ENCODE measurements at places on chromosomes 7 and 10. TPM values are rescaled to one million over a fixed set of nuclear protein-coding genes. Genes with fewer than 3 reads are reported as not detected.

GRCh38 chr10:9305018-9305655, 1250.6 kb downstream of the GATA3 start:
- H3K27ac ChIP-seq, result no peak overlapping the region
- no peak overlapping the region for H3K4me3 ChIP-seq
- no peaks in the 10 kb centered on the region for H3K36me3 ChIP-seq
- peaks cover 3% of the 10 kb centered on the region for H3K27me3 ChIP-seq

DNA sequence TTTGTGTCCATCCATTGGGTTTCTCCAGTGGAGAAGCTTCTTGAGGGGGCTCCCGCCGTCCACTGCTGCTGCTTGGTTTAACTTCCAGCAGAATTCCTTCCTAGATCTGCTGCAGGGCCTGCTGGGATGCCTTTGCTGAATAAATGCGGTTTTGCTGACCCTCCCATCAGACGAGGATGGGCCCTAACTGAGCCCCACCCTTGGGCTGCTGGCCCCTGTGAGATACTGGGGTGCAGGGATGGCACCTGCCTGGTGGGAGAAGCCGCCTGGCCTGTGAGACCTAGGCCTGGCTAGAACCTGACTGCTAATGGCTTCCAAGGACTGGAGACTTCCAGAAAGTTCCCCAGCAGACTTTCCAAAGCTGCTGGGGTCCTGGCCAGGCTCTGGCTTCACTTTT, 43.8 kb downstream of the ZNF467 start:
- no peaks in the 10 kb centered on the region for H3K4me1 ChIP-seq
- H3K27me3 ChIP-seq, result no peaks in the 10 kb centered on the region
- H3K36me3 ChIP-seq, result no peaks in the 10 kb centered on the region
- no peak overlapping the region for H3K27ac ChIP-seq

DNA sequence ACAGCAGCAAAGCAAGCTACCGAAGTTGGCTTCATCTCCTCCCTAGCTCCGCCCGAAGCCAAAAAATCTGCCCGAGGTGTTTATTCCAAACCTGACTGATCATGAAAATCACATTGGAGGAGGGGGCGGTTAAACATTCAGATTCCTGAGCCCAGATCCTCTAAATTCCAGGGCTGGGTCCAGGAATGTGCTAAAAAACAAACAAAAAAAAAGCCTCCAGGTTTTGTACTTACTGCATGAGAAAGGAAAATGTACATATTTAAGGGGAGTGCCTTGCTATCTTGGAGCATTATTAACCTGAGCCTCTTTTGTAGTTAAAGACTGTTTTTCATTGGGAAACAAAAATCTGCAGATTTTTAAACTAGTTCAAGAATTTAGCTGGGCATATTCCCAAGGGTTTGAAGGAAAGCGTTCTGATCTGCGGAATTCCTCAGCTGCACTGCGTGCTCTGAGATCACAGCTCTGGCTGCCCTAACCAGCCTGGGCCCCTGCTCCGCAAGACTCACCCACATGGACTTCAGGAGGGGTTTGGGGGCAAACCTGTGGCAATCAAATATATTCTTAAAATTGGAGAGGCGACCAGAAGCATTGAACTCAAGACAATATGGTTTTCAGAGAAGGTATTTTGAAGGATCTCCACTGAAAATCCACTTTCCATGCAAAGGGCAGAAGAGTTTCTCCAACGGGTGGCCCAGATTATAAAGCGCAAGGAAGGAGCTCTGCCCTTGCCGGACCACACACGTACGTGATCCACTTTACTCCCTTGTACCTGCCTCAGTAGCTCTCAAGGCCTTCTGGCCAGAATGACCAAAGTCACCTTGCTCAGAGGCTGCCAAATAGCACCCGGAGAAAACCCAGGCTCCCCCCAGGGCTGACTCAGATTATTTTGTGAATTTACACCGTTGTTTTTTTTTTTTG, 10.0 kb upstream of the TNS3 start:
- no peak overlapping the region for H3K27ac ChIP-seq
- no peak for DNase-seq
- H3K36me3 ChIP-seq, result no peaks in the 10 kb centered on the region
- H3K4me1 ChIP-seq, result no peaks in the 10 kb centered on the region

GRCh38 chr10:93475871-93476270, 6.3 kb downstream of the MYOF start:
- H3K27me3 ChIP-seq, result no peaks in the 10 kb centered on the region
- no peak overlapping the region for H3K4me3 ChIP-seq
- no peaks in the 10 kb centered on the region for H3K4me1 ChIP-seq
- no peak overlapping the region for H3K27ac ChIP-seq

DNA sequence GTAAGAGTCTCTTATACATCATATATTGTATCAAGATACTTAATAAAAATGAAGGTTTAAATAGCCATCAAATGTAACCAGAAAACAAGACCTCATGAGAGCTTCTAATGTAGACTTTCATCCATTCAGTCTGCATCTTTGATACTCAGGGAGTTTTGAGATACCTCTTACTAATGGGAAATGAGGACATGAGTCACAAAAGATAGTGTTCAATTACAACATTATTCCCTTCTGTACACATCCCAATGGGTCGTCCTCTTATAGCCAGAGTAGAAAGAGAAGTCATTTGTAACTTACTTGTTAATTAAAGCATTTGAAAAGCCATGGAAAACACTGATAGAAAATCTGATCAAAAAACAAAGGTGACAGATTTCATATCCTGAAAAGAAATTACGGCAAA, 19.4 kb downstream of the SHTN1 start:
- no peak overlapping the region for H3K4me3 ChIP-seq
- H3K4me1 ChIP-seq, result no peaks in the 10 kb centered on the region
- no peak for DNase-seq
- H3K27me3 ChIP-seq, result no peaks in the 10 kb centered on the region

DNA sequence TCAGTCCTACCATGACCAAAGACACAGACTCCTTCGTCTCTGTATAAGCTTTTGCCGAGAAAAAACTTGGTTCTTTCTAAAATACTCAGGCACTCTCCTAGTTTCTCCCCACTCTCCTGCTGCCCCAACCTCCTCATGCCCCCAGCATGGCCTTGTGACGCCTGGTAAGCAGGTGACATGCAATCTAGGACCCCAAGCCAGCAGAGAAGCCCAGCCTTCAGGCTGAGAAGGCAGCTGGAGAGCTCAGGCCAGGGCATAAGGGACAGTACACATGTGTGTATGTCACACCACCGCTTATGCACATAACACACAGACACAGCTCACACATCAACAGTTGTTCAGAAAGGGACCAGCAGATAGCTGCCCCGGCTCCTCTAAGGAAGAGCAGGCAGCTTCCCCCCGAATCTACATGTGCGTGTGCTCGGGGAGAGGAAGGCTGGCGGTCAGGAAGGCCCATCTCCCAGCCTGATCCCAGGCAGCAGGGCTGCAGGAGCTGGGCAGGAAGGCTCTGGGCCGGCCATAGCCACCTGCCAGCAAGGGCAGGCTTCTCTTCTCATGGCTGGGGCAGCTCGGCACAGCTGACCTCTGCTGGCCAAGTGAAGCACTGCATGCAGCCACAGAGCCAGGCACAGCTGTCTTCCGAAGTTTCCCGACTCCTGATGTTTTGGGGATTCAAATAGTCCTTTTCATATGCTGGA, 8.5 kb downstream of the DDX56 start:
- peak overlapping the region; percentile 19 for H3K27ac ChIP-seq
- peak; percentile 62 for DNase-seq
- peaks cover 4% of the 10 kb centered on the region for H3K4me1 ChIP-seq
- H3K36me3 ChIP-seq, result peaks cover 50% of the 10 kb centered on the region

GRCh38 chr10:30819341-30820181, 190.0 kb upstream of the LYZL2 start:
- no peak overlapping the region for H3K4me3 ChIP-seq
- H3K27me3 ChIP-seq, result no peaks in the 10 kb centered on the region
- H3K4me1 ChIP-seq, result no peaks in the 10 kb centered on the region
- DNase-seq, result no peak

DNA sequence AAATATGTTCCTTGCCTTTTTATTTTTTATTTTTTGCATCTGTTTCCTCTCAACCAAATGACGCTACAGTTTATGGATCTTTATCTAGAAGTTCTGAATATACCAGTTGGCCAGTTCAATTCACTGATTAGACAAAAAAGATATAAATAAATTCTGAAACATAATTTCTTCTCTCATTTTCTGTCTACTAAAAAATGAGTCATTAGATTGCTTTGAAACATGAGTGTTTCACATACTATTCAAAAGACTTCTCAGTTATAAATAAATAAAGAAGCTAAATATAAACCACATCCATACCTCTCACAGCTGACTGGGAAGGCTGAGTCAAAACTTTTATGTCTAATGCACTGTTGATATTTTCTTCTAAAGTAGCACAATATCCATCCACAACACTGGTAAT, 97.6 kb upstream of the GPR22 start:
- no peaks in the 10 kb centered on the region for H3K36me3 ChIP-seq
- no peaks in the 10 kb centered on the region for H3K4me1 ChIP-seq
- no peaks in the 10 kb centered on the region for H3K27me3 ChIP-seq
- no peak for DNase-seq
- no peak overlapping the region for H3K27ac ChIP-seq
- H3K4me3 ChIP-seq, result no peak overlapping the region

DNA sequence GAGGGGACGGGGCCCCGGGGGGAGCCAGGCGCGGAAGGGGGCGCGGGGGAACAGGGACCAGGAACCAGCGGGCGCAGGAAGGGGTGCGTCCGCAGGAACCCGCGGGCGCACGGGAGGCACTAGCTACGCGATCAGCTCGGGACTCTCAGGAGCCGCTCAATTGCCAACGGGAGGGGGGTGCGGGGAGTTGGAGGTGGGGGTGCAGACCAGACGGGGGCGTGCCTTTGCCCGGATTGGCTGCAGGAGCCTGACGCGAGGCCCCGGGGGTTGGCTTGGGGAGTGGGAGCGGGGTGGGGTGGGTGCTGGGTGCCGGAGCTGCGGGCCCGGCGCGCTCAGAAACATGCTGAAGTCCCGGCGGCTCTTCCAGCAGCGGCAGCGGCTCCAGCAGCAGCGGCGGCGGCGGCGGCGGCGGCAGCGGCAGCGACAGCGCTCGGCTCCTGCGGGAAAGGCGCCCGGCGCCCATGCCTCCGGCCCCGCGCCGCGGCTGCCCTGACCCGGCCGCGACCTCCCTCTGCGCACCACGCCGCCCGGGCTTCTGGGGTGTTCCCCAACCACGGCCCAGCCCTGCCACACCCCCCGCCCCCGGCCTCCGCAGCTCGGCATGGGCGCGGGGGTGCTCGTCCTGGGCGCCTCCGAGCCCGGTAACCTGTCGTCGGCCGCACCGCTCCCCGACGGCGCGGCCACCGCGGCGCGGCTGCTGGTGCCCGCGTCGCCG, at the start of gene ADRB1:
Gene ADRB1, plus strand, starts transcription at position 335 of the 715 bp plus-strand sequence. Its CDS starts 267 bp downstream, at position 602.
- peaks cover 18% of the 10 kb centered on the region for H3K4me1 ChIP-seq
- H3K36me3 ChIP-seq, result peaks cover 3% of the 10 kb centered on the region

GRCh38 chr7:47254081-47254977, 327.6 kb downstream of the TNS3 start:
- peaks cover 3% of the 10 kb centered on the region for H3K4me1 ChIP-seq
- H3K36me3 ChIP-seq, result no peaks in the 10 kb centered on the region
- H3K27me3 ChIP-seq, result peaks cover 25% of the 10 kb centered on the region
- no peak overlapping the region for H3K27ac ChIP-seq

DNA sequence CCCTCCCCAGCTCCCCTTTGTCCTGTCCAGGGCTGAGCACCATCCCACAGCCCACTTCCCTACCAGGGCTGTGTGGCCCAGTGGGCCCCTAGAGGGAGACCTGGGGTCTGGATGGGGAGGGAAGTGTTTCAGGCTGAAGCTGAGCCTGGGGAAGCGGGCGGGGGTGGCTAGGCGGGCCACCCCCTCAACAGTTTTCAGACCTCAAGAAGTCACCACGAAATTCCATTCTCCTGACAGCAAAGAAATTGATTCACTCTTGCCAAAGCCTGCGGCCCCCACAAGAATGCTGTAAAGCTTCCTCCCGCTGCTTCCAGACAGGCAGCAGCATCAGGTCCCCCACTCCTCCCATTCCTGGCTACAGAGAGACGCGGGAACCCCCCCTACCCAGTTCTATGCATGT, 2.5 kb upstream of the LFNG start:
- no peak overlapping the region for H3K27ac ChIP-seq
- peaks cover 25% of the 10 kb centered on the region for H3K4me1 ChIP-seq
- H3K4me3 ChIP-seq, result no peak overlapping the region

- peak overlapping the region; percentile 100 for H3K27ac ChIP-seq
- peak overlapping the region; percentile 99 for H3K4me3 ChIP-seq
- peaks cover 65% of the 10 kb centered on the region for H3K36me3 ChIP-seq
- no peaks in the 10 kb centered on the region for H3K27me3 ChIP-seq
- peaks cover 38% of the 10 kb centered on the region for H3K4me1 ChIP-seq
These were observed 2.7 kb upstream of the KMT2E start for GRCh38 chr7:105011141-105011830.

- peaks cover 6% of the 10 kb centered on the region for H3K4me1 ChIP-seq
- no peak for DNase-seq
- H3K36me3 ChIP-seq, result peaks cover 46% of the 10 kb centered on the region
- no peak overlapping the region for H3K4me3 ChIP-seq
- no peak overlapping the region for H3K27ac ChIP-seq
These were observed 18.0 kb downstream of the CDCA7L start for GRCh38 chr7:21927693-21928092.

DNA sequence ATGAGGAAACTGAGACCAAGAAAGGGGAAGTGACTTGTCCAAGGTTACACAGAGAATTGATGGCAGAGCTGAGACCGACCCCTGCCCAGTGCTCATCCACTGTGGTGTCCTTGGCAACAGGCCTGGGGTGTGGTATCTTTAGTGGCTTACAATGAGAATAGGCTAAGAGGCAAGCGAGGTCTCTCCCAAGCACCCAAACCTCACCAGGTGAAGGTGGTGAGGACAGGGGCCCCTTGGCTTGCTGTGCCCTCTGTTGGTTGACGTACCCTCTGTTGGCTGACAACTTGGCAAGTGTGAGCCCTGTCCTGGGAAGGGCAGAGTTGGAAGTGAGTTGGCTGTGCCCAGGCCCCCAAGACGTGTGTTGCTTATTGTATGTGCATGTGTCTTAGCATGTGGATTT, 166.9 kb downstream of the GRK5 start:
- DNase-seq, result no peak
- no peaks in the 10 kb centered on the region for H3K36me3 ChIP-seq
- H3K4me1 ChIP-seq, result peaks cover 15% of the 10 kb centered on the region
- no peak overlapping the region for H3K27ac ChIP-seq

GRCh38 chr7:4883372-4884144, at the start of gene RADIL:
TSS of gene RADIL (minus strand) at chr7:4883716. CDS start at chr7:4878139, 5,577 bp downstream.
- H3K27ac ChIP-seq, result no peak within 1 kb of the TSS
- H3K27me3 ChIP-seq, result peaks cover 25% of the 10 kb centered on the region
- H3K36me3 ChIP-seq, result no peaks in the 10 kb centered on the region
- peak within 1 kb of the TSS; percentile 51 for H3K4me3 ChIP-seq

GRCh38 chr7:141324870-141325269, 226.3 kb upstream of the AGK start:
- H3K4me1 ChIP-seq, result no peaks in the 10 kb centered on the region
- peaks cover 2% of the 10 kb centered on the region for H3K27me3 ChIP-seq
- H3K36me3 ChIP-seq, result no peaks in the 10 kb centered on the region
- no peak overlapping the region for H3K4me3 ChIP-seq
- no peak overlapping the region for H3K27ac ChIP-seq
- no peak for DNase-seq

The PAX4 gene
- total RNA-seq, result not detected

The TPK1 gene
- total RNA-seq, result 11.8 TPM

The TMEM213 gene
- total RNA-seq, result not detected

The FBXO24 gene
- total RNA-seq, result 1.5 TPM

The SYT15B gene
- total RNA-seq, result 0.19 TPM

The OIT3 gene
- not detected for total RNA-seq

The OSBPL3 gene
- 77.5 TPM for total RNA-seq

The AMZ1 gene
- total RNA-seq, result 0.08 TPM

The PSPH gene
- total RNA-seq, result 11.2 TPM

The SEMA3A gene
- 1.4 TPM for total RNA-seq

The GTPBP10 gene
- total RNA-seq, result 30.1 TPM

The WAC gene
- total RNA-seq, result 145 TPM

The IKZF1 gene
- 379 TPM for total RNA-seq

The TDRD1 gene
- 0.10 TPM for total RNA-seq

The SLC16A9 gene
- total RNA-seq, result 0.08 TPM

The COBL gene
- total RNA-seq, result not detected

The ATP5F1C gene
- total RNA-seq, result 256 TPM

The DMTF1 gene
- total RNA-seq, result 102 TPM

Data from activated CD4-positive, alpha-beta T cell treated with anti-CD3 and anti-CD28 coated beads, Interleukin-2, amount 10 ng/mL, durations not matched to agents 7 days and 5 days (primary cell).